ENCODE measurements at places on chromosomes 3 and 15.

DNA sequence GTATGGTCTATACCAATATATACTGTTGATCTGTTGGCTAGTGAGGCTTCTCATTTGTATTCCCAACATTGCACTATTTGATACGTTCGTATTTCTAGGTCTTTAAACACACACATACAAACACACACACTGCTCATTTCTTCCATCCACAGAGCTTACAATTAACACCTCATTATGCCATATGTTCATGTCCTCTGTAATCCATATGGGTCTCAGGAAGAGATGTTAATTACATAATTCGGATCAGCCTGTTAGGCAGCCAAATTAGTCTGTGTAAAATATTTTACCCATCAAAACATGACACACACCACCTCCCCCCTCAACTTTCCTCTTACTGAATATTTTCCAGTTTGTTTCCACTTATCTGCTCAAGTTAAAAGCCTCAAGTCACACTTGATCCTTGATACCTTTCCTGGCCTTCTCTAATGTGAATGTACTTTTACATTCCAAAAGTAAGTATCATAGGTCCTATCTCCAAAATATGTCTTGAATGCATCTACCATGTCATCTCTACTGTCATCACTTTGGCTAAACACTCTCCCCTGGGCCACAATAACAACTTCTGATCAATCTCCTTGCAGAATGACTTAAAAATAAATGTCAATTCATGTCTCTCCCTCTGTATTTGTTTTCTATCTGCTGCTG lies 28.2 kb downstream of the EOGT start:
- peak; percentile 29 for DNase-seq

DNA sequence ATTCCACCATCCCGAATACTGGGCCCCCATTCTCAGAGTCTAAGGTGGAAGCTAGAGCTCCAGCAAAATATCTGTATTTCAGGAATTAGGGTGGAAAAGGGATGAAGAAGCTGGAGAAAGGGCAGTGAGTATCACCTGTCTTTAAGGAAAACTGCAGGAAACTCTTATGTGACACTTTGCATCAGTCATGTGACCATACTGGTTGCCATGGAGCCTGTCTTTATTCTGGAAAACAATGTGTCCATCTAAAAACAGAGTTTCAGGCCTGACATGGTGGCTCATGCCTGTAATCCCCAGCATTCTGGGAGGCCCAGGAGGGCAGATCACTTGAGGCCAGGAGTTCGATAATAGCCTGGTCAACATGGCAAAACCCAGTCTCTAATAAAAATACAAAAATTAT lies 52.9 kb upstream of the FSIP1 start:
- DNase-seq = no peak

DNA sequence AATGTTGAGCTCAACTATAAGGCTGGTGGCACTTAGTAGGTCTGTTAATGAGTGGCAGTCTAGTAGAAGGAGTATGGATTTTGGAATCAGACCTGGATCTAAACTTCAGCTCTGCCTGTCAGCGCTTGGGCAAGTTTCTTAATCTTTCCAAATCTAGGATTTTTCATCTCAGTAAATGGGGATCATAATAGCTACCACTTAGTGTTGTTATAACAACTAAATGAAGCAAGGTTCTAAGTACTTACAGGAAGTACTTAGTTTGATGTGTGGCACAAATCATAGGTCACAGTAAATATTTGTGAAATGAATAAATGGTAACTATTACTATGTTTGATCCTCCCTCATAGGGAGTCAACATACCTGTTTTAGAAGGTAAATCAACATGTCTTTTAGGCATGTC lies 31.4 kb downstream of the SLC49A4 start:
- DNase-seq = no peak

- no peak for DNase-seq
Observed at GRCh38 chr15:71591057-71591456, 219.3 kb upstream of the NR2E3 start.

DNA sequence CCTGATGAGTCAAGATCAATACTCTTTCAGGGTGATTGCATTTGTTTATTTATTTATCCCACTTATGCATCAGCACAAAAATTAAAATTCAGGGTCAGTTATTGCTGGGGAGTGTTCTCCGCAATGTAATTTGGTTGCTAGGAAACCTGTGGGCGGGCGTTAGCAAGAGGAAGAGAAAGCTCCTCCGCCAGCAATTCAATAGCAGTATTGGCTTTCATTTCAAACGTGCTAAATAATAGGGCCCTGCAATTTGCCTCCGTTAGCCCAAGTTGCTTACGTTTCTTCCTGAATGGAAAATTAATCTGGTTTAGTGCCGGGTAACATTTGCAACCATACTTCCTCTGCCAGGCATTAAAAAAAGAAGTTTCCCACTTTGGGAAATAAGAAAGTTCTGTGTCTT lies 35.5 kb upstream of the PLCL2 start:
- DNase-seq = no peak

GRCh38 chr3:156892701-156893100 lies 66.5 kb downstream of the LEKR1 start:
- peak; percentile 81 for DNase-seq

- no peak for DNase-seq
Observed at GRCh38 chr15:33500432-33501195, 189.8 kb downstream of the RYR3 start.

GRCh38 chr15:73949496-73949895 lies 23.2 kb downstream of the LOXL1 start:
- no peak for DNase-seq

- no peak for DNase-seq
Observed at GRCh38 chr3:147413686-147414389, 4.7 kb downstream of the ZIC1 start.

DNA sequence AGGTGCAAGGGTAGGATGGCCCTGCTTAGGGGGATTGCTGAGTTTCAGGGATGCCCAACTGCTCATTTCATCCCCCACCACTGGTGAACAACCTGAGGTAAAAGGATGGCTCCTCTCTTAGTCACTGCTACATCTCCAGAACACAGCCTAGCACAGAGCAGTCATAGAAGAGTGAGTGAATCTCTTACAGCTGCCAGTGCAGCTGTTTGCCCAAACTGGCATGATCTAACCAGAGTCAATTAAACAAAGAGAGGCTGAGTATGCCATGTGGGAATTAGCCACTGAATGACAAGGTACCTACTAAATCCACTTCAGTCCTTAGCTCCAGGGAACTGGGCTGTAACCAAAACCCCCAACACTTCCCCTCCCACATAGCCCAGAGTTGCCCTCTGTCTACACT lies 6.8 kb upstream of the NCKIPSD start:
- no peak for DNase-seq
